Hematopoietic multipotent progenitor cell treated with erythropoietin and hydrocortisone succinate and interleukin-3 and kit ligand, for 17 days (in vitro differentiated cells): ENCODE measurements at places on chromosomes 2 and 18.

DNA sequence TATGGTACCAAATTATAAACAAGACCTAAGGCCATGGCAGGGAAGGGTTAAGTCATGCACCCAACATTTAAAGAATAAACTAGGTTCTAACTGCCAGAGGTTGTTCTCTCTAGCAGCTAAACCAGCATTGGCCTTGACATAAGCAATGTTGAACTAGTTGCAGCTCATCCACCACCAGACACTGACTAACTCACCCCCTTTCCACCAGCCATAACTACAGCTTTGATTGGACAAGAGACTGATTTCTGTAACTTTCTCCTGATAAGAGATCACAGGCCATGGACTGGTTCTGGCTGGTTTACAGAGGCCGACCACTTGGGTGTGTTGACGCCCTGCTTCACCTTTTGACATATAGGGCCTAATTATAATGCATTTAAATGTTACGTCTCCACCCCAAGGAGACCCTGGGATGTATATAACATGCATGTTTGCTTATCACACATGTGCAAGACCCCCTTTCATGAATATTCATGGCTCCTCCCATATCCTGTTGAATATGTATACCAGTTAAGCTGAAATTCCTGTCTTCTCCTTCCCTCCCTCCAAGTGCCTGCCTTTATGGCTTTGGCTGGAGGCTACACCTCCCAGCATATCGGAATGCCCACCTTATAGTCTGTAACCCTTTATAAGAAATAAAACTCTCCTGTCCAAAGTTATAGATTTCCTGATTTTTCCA, 75.9 kb downstream of the MRPS9 start:
- DNase-seq: no peak

DNA sequence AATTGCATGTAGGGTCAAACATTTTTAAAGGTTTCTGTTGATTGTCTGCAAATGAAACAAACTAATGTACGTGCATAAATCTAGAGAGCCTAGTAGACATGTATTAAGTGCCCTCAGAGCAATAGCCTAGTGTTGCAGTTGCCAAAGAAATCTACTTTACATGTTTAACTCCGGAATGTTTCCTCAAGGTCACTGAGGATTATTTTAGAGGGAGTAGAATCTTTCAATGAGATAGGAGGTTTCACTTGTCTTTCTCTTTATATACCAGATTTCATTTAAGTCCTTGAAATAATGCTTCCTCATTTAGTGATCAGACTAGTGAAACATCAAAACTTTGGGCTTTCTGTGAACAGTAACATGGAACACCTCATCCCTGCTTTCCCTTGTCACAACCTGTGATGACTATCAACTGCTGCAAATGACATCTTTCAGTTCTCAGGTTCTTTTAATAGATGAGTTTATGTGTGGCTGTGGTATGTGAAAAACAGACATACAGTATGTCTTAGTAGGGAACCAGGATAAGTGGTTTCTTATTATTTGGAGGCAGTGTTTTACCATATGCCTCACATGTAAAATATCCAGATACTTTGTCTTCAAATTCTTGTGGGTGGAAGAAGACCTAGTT, 5.5 kb downstream of the UBE2E3 start:
- no peak for DNase-seq

- DNase-seq: peak; percentile 88
These were observed 7.0 kb downstream of the SLC35F6 start for GRCh38 chr2:26770986-26771586.

- DNase-seq: peak; percentile 41
These were observed 23.5 kb upstream of the C18orf32 start for GRCh38 chr18:49510393-49511115.

DNA sequence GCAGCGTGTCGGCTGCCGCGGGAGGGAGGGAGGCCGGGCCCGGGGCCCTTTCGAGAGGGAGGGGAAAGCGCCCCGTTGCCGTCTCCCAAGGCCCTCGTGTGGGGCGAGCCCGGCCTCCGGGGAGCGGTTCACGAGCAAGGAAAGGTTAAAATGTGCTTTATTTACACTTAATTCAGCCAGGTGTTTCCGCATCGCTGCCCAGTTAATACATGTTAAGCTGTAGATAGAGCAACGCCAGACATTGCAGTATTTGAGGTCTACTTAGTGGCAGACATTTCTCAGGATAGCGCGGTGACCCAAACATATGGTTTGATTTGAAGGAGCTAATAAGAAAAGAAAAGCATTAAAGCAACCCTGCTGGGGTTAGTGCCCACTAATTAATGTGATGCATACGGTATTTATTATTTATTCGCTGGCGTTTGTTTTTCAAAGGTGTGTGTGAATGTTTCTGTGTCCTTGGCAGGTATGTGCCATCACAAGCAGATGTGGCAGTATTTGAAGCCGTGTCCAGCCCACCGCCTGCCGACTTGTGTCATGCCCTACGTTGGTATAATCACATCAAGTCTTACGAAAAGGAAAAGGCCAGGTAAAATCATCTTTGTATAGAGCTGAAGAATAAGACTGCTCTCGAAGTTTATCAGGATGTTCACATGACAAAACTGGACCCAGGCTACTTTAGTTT, 571 bp downstream of the EEF1B2 start:
- no peak for DNase-seq

GRCh38 chr2:233789554-233789953, 11.4 kb downstream of the MROH2A start:
- no peak for DNase-seq

- DNase-seq: no peak
These were observed 102.5 kb downstream of the OLA1 start for GRCh38 chr2:174145827-174146226.

DNA sequence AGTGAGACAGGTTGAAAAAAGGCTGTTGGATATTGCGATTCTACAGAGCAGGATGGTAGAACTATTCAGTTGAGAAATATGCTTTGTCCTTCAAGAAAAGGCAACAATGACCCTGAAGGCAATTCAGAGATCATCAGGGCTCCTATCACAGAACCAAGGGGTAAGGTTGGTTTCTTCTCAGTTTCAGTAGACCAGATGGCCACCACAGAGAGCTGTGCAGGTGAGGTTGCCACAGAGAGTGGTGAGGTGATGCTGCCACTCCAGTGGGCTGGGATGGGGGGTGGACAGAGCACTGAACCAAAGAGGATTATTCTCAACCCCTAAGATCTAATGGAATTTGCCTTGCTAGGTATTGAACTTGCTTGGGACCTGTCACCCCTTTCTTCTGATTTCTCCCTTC, 64.6 kb upstream of the ZBTB7C start:
- no peak for DNase-seq

DNA sequence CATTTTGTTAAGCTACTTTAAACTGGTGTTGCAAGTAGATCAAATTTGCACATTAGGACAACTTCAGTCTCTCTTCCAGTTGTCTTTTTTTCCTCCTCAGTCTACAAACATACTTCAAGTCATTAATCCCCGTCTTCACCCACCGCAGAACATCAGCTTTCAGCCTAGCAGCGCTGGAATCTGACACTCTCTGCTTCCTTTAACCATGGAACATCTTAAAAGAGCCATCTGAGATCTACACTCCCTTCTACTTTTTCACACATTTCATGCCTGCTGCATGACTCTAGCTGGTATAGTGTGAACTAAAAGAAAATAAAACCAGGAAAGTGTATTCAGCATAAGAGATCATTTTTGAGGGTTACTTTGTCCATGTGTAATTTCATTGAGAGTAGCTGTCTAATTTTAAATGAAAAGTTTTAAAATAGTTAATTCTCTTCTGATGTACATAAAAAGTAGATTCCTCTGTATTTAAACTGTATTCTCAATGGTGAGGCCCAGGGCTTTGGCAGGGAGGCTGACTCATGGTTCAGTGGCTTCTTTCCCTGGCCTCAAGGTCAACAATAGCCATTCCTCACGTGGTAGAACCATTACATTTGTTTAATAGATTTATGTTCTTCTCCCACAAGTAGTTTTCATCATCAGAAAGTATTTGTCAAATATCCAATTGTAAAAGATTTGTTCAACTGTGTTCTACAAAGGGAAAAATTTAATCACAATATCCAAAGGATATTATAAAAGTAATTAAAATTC, 16.5 kb downstream of the SGPP2 start:
- no peak for DNase-seq

DNA sequence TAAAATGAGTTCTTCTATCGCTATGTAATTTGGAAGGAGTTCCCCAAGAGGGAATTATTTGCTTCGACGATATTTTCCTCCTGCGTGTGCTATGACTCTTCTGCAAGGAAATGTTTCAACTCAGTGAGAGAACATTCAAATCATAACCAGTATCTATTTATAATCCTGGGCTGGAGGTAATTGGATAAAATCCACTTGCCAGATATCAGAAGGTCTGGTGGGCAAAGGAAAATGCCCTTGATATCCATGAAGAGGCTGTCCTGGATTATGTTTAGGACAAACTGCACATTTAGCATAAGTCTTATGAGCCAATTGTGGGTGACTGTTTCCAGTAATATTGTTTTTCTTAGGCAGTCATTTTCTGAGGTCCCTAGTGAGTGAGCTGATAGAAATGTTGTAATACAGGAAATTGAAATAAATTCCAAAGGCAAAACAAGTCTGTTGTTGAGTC, 17.7 kb downstream of the RPIA start:
- no peak for DNase-seq

DNA sequence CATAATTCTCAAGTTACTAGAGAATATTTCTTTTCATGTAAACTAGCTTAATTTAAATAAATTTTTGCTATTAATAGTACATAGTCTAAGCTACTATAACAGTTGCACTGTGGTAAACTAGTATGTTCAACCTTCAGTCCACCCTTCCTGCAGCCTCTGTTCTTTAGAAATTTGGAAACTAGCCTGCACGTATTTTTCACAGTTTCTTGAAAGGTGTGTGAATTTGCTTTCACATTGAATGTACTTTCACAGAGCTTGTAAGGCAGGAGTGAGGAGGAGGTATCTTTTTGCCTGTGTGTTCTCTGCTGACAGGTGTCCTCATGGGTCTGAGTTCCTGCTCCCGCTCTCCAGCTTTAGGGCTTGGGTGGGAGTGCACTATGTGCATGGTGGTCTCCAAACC, 117.5 kb downstream of the ATP9B start:
- DNase-seq: no peak

DNA sequence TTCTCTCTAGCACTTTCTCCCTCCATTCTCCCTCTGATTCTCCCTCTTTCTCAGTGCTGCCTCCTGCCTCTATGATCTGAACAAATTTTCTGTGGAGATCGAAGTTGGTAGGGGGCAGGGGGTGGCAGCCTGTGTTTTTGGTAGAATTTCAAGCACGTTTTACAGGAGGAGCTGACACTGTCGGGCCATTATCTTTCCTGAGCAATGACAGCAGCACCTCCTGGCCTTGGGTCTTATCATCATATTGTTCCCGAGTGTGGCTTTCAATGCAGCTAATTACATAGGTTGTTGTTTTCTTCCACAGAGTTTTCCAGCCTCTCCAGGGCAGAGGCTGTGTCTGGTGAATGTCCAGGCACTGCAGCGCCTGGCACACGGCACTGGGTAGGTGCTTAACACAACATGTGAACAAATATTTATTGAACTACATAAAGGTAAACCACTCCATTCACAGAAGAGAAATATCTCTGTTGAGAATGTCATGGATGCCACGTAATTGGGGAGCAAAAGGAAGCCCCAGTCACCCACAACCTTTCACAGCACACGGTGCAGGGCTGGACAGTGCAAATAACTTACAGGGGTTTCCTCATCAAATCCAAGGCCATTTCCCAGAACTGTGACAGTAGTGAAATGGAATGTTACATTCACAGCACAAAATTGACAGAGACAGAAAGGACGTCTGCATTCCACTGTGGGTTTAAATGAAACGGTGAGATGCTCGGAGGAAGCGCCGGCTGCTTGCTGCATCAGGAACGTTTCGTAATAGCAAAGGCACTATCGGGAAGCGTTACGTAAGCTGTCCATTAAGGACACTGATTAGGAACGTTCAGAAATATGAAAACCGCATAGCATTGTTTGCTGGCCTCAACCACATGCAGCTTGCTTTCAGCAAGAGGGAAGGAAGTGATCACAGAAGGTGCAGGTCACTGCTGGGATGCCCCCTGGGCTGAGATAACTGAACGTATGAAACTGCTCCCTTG, 6.5 kb upstream of the KCNG2 start:
- no peak for DNase-seq

GRCh38 chr2:111623380-111623779, 260.6 kb downstream of the ANAPC1 start:
- no peak for DNase-seq

DNA sequence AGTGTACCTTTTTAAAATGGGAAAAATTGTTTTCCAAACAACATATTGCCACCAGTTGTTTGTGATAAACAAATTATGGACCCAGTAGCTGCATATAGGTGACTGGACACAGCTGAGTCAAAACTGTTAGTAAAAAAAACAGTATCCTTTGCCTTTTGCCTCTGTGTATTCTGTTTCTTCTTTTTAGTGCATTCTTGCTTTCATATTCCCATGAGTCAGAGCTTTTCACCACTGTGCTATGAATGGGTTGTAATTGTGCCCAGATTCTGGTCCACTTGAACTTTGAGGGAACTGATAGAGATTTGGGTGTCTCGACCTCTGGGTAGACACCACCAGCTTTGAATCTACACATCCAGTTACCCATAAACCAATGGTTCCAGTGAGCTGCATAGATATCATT, 1441.9 kb upstream of the ZEB2 start:
- DNase-seq: no peak

- no peak for DNase-seq
These were observed 120.9 kb upstream of the TTN start for GRCh38 chr2:178928077-178928476.

DNA sequence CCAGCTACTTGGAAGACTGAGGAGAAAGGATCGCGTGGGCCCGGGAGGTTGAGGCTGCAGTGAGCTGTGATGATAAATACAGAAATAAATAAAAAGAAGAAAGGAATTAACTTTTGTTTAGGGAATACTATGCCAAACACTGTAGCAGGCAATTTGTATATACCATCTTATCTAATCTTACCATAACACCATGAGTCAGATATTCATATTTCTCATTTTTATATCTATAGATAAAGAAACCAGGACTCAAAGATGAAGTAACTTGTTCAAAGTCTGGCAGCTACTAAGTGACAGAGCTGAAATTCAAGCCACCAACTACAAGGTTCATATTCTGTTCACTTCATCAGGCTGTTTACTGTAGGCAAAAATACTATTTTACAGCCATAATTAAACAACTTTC, 119.2 kb upstream of the SLC39A10 start:
- no peak for DNase-seq

DNA sequence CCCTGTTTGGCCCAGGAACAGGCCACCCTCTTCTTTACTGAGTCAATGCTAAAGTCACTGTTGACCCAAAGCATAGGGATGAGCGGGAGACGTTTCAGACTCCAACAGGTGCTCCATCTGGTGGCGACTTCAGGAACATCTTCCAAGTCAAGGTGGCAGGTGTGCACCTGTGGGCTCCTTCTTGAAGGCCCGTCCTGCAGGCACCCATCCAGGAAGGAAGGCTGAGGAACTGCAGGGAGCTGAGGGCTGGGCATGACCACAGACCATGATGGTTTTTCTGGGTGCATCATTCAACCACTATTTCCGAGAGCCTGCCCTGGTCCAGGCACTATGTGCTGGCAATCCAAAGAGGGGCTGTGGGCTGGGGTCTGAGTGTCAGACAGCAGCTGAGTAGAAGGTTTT, 142.8 kb downstream of the NDUFA10 start:
- peak; percentile 23 for DNase-seq

DNA sequence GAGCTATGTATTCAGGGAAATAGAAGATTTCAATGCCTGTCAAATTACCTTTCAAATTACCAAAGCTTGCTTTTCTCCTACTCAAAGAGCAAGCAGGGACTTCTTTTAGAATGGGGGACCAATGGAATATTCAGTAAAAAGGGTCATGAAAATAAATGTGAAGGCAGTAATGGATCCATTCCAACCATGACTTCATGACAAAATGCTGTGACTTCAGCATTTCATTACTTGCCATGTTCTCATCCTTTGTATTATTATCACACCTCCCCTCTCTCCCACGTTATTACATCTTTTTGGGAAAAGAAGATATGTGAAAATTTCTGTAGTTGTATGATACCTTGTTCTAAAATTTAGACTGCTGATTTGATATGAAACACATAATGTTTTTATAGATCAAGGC, 864.0 kb upstream of the FSHR start:
- no peak for DNase-seq
